ENCODE measurements at places on chromosomes 4 and X. TPM values are rescaled to one million over a fixed set of nuclear protein-coding genes. Genes with fewer than 3 reads are reported as not detected.

HTR2C gene
- total RNA-seq = not detected

GAGE12J gene
- not detected for total RNA-seq

CEP44 gene
- total RNA-seq = 11.1 TPM

SMC1A gene
- 50.8 TPM for total RNA-seq

PLK4 gene
- 0.75 TPM for total RNA-seq

MSANTD1 gene
- 1.1 TPM for total RNA-seq

ANXA3 gene
- 12.3 TPM for total RNA-seq

SSX1 gene
- not detected for total RNA-seq

GAGE12D gene
- total RNA-seq = not detected

THAP6 gene
- 22.6 TPM for total RNA-seq

P2RY4 gene
- 0.24 TPM for total RNA-seq

GRCh38 chr4:165151734-165152133 lies 39.1 kb upstream of the TMEM192 start:
- no peak for DNase-seq

- DNase-seq = no peak
Observed at GRCh38 chr4:48836658-48837057, 5.8 kb downstream of the OCIAD1 start.

GRCh38 chrX:114581528-114582263 lies 2.2 kb upstream of the HTR2C start:
- DNase-seq = no peak

DNA sequence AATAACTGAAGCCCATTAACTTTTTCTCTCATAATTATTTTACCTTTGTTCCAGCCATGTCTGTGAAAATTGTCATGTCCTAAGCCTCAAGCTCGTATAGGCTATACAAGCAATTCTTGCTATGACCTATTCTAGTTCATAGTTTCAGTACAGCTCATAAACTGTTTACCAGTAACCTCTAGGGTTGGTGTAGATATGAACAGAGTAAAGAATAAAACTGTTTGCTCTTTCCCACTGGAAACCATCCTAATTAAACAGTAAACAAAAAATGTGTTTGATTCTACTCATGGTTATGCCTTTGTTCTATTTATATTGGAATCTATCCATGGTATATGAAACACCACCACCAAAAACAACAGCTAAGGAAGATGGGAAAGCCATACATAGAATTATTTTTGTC lies 1444.0 kb upstream of the PCDH7 start:
- DNase-seq = no peak

- no peak for DNase-seq
Observed at GRCh38 chrX:136310411-136310810, 9.6 kb downstream of the ADGRG4 start.

DNA sequence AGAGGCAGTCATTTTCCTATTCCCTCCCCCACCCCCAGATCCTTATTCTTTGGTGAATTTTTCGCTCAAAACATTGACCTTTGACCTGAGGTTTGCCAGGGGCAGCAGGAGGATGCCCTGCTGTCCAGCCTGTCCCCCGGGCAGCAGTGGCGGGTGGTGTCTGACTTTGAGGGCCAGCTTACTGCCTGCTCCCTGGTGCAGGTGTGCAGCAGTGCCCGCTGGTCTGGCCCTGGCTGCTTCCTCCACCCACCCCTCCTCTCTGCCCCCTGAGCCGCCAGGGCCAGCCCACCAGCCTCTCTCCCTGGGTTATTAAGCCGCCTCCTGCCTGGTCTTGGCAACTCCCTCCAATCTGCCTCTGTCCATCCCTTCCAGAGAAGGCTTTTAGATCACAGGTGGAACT lies 40.8 kb upstream of the GRPEL1 start:
- DNase-seq = peak; percentile 59

DNA sequence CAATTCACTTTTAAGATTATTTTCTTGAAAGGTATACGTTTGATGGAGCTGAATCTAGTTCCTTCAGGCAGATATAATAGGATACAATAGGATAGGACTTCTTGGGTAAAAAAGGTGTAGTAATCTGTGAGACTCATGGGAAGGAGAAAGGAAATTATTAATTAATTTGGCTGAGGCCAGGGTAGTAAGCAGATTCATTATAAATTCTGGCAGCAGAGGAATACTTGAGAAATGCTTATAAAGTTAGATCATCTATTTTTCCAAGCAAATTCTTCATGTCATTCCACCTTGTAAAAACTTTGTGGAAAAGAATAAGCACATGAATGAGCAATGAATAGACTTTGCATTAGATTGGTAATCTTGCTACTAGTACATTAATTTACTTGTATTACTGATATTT lies 46.9 kb downstream of the GYPE start:
- no peak for DNase-seq

DNA sequence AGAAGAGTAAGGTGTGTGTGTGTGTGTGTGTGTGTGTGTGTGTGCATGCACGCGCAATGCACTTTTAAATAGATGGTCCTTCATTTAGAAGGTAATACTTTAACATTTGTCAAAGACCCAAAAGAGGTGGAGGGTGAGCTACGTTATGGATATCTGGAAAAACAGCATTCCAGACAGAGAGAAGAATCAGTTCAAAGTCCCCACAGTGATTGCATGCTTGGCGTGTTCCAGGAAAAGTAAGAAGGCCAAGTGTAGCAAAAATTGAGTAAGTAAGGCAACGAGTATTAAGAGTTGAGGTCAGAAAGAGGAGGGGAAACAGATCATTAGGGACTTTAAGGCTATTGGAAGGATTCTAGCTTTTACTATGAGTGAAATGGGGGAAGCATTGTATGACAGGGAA lies 21.9 kb upstream of the GABRE start:
- DNase-seq = no peak

DNA sequence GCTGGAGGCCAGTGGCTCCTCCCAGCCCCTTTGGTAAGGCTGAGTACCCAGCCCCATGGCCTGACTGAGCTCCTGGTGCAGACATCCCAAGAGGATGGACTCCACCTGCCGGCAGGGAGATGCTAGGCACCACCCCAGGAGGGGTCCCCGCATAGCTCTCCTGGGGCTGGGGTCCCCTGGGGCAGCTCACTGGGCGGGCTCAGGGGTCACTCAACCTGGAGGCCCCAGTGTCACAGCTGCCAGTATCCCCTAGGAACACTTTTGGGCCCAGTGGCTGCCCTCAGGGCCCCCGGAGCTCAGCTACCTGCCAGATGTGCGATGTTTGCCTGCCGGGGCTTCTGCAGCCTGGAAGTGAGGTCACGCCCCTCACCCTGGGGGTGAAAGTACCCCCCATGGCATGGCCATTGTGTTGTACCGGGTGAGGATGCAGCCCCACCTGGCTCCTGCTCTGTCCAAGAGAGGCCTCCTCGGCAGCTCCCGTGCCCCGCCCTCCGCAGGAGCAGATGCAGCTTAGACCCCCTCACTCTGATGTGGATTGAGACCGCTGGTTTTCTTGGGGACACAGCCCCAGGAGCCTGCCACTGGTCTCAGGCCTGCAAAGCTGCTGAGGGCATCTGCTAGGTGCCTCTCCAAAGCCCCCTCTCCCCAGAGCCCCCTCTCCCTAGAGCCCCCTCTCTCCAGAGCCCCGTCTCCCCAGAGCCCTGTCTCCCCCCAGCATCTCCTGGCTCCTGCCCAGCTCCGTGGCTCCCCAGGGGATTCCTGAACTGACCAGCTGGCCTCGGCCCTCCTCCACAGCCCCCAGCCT lies 6.7 kb upstream of the HGFAC start:
- no peak for DNase-seq

GRCh38 chr4:151801547-151802516 lies 41.0 kb upstream of the GATB start:
- DNase-seq = no peak

- no peak for DNase-seq
Observed at GRCh38 chr4:72286185-72286584, 254.4 kb downstream of the NPFFR2 start.

DNA sequence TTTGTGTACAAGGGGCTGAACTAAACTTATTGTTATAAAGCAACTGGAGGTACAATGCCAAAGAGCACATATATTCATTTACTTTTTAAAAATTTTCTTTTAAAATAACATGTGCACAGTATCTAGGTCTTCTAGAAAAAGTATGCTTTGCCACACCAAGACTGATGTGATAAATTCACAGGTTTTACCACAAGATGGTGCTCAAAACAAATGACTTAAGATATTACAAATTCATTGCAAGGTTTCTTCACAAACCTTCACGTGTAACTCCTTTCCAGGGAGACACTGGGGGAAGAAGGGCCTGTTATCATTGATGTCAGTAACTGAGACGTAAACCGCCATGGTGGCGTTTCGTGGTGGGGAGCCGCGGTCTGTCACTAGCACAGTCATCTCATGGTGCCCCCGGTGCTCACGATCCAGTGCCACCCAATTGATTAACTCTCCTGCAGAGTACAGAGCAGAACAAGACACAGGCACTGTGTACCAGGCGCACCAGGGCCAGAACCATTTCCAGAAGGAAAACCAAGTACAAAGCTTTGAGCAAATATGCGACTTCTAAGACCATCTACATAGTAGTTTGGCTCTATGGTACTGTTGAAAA lies 162.2 kb downstream of the DCHS2 start:
- no peak for DNase-seq

DNA sequence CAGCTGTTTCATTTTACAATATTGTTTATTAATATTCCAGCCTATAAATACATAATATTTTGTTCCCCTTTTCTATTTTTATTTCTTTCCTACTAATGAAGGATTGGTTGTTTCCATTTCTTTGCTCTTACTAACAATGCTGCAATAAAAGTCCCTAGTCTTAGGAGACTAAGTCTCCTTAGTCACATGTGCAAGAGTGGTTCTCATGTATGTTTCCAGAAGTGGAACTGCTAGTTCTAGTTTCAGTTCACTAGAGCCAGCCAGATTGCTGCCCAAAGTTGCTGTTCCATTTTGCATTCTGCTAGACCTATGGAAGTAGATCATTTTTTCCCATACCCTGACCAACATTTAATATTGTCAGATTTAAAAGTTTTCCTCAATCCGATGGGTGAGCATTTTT lies 44.3 kb downstream of the CNGA1 start:
- DNase-seq = no peak

- no peak for DNase-seq
Observed at GRCh38 chrX:106484233-106484632, 127.5 kb upstream of the RADX start.

- DNase-seq = no peak
Observed at GRCh38 chr4:153527690-153528089, 61.5 kb downstream of the TMEM131L start.

DNA sequence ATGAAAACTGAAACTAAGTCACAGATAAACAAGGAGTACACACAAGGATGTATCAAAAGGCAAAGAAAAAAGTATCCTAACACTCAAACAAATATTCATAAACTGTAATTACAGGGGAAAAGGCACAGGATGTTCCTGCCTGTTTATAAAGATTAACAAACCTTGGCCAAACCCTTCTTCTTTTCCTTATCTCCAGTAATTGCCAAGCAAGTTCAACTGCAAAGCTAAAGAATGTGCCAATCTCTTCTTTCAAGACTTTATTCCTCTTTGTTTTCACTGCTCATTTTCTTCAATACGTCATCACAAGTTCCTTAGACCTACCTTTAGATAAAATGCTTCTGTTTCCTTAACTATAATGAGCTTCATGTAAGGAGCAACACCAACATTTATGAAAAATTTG lies 171.2 kb downstream of the AMELX start:
- DNase-seq = no peak

- DNase-seq = no peak
Observed at GRCh38 chr4:172088556-172088955, 275.4 kb downstream of the GALNTL6 start.

- DNase-seq = no peak
Observed at GRCh38 chrX:84064164-84064563, 123.8 kb downstream of the RPS6KA6 start.

DNA sequence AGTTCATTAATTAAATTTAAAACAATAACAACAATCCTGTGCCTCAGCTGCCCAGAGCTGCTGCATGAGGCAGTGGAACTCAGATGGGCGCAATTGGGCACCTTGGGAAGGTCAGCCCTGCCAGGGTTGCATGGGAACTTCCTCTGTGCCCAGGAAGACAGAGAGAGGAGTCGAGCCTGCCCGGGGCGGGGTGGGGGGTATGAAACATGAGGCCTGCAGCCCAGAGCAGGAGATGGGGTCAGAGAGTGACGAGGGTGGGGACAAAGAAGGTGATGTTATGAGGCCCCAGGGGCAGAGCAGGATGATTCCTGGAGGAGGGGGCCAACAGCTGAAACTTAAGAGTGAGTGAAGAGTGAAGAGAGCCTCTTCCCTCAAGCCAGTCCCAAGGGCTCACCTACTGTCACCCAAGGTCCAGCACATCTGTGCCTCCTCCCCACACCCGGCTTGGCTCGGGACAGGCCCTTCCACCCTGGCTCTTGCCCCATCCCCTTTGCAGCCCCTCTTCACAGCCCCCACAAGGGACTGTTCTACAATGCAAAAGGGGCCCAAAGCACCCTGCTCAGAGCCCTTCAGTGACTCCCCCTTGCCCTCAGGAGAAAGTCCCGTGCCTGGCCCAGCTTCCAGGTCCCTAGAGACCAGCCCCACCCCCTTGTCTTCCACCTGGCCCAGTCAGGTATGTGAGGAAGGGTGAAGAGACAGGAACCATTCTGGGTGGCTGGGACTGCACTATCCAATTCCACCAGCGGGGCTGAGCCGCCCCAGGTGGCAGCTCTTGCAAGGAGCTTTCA lies 31.4 kb downstream of the HMX1 start:
- DNase-seq = peak; percentile 53

DNA sequence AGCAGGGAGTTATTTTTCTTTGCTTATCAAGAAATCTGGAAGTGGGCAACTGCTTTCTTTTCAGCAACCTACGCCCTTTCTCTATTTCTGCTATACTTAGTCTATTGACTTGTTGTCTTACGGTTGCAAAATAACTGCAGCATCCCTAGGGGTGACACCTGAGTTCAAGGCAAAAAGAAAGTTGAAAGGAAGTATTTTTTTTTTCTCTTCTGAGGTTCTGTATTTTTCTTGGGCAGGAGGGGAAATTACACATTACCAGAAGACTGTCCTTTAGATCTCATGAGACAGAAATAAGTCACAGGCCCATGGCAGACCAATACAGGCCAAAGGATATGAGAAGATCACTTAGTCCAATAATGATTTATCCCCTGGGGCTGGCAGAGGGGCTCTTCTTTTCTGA lies 204.7 kb upstream of the CASK start:
- no peak for DNase-seq

- no peak for DNase-seq
Observed at GRCh38 chrX:41240509-41240908, 93.5 kb upstream of the DDX3X start.

DNA sequence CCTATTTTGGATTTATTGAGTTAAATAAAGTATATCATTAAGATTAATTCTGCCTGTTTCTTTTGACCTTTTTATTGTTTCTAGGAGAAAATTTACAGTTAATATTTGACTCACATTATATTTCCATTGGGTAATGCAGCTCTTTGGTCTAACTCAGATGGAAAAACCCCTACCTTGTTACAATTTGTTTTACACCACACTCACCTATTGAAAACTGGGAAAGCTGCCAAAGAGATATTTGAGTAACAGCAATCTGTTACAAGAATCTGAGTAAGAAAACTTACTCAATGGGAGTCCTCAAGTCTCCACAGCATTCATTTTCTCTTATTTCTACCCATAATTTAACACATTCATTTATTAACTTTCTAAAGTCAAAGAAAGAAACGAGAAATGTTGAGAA lies 108.0 kb upstream of the TLL1 start:
- no peak for DNase-seq
